NCI-H1105 (cell line): ENCODE measurements at places on chromosomes 11 and 22.

DNA sequence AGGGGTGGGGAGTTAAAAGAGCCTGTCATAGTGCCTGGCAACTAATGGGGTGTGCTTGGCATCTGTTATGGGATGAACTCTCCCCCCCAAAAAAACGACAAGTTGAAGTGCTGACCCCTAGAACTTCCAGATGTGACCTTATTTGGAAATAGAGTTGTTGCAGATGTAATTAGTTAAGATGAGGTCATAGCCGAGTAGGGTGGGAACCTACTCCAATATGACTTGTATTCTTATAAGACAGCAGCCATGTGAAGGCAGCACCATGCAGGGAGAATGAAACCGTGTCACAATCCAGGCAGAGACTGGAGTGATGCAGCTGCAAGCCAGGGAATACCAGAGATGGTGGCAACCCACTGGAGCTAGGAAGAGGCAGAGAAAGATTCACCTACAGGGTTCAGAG, 394.5 kb downstream of the TENM4 start:
- no peak for DNase-seq

- DNase-seq = peak; percentile 64
These were observed 387.5 kb upstream of the NARS2 start for GRCh38 chr11:78961937-78962701.

DNA sequence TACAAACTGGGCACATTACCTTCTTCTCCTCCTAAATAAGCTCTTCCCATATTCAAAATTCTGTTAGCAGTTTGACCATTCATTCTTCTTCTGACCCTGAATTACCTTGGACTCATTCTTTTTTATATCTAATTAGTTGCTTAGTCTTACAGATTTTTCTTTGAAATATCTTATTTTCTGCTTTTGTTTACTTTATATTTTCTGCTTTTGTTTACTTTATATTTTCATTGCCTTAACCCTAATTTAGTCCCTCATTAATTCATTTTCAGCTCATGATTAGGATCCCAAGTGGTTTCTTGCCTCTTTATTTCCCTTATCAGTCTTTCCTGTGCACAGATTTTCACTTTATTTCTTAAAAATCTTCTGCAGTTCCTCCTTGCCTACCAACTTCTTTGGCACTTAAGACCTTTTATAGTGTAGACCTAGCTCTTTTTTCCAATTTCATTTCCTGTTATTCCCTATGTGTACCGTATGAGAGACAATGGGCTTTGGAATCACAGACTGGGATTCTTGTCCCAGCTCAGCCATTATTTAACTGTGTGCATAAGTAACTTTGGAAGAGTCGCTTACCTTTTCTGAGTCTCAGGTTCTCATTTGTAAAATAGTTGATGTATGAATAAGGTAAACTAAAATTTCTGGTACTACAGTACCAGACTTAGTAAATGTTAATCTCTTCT, 39.2 kb downstream of the SIK2 start:
- DNase-seq = no peak

DNA sequence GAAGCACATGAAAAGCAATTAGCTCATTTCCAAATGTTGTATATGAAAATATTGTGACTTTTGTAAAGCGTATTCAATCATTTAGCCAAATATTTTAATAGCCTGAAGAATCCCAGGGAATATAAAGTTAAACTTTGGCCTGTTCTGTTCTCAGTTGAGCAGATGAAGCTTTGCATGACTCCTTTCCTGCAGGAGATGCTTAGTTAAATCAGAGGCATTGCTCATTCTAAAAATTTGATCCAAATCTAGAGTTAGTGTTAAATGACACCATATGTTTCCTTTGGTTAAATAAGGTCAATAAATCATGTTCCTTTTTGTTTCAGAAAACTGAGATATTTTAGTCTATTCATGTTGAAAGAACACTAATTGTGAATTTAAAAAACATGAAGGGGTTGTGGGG, 51.2 kb upstream of the BIRC3 start:
- DNase-seq = no peak

- no peak for DNase-seq
These were observed 14.0 kb downstream of the EP300 start for GRCh38 chr22:41106122-41106968.

- no peak for DNase-seq
These were observed 873 bp downstream of the GPHA2 start for GRCh38 chr11:64934682-64935358.

DNA sequence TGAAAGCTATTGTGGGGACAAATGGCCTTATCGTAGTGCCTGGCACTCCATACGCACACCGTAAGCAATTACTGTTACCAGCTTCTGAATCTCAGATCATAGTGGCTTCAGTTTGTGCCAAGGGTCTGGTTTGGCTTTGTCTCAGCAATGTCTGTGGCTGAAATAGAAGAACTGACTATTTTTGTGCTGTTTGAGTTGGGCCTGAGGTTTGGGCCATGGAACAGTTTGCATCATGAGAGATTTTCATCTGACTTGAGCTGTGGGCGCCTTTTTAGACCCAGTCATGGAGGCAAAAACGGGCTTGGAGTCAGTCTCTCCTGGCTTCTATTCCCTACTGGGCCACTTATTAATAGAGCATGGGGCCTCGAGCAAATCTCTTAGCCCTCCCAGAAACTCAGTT, 121.1 kb upstream of the CRYBB3 start:
- DNase-seq = no peak

DNA sequence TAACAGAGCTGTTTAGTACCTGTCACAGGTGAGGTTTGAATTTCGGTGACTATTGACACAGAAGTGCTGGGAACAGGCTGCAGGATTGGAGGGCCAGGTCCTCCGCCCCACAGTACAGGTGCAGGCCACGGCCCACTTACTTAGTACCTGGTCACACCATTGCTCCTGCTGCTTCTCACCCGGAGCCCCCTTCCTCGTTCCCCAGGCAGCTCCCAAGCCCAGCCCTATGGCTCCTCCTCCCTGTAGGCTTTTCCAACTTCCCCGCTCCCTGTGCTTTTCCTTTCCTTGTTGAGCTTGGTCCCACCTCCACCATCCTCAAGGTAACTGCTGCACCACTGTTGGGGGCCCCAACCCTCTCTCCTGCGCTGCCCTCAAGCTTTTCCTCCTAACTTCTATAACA, 27.9 kb upstream of the ANO1 start:
- DNase-seq = no peak

DNA sequence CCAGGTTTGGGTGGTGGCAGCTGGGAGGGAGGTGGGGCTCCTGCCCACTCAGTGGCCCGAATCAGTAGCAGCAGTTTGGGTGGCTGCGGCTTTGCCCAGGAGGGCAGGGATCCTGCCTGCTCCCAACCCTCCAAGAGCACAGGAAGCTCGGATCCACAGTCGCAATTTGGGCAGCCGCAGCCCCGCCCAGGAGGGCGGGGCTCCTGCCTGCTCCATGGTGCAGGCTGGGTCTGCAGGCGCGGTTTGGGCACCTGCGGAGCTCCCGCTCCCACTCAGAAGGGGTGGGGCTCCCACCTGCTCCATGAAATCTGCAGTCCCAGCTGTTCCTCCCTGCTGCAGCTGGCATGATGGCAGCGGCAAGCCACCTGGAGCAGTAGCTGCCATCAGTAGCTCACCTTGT, 38.1 kb upstream of the CALCB start:
- no peak for DNase-seq

DNA sequence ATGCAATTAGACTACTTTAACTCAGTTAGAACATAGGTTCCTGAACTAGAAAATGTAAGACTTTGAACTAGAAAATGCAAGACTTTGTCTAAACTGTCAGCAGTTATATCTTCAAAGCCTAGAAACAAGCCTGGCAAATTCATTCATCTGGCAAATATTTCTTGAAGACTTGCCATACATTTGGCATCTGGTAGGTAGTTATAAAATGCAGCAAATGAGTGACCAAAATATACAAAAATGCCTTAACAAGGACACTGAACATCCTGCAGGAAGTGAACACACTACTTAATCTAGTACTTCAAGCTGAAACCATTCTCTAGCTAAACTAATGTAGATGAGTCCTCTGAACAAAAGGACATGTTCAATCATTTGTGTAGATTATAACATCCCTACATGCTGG, 84.7 kb upstream of the SCUBE2 start:
- DNase-seq = no peak

DNA sequence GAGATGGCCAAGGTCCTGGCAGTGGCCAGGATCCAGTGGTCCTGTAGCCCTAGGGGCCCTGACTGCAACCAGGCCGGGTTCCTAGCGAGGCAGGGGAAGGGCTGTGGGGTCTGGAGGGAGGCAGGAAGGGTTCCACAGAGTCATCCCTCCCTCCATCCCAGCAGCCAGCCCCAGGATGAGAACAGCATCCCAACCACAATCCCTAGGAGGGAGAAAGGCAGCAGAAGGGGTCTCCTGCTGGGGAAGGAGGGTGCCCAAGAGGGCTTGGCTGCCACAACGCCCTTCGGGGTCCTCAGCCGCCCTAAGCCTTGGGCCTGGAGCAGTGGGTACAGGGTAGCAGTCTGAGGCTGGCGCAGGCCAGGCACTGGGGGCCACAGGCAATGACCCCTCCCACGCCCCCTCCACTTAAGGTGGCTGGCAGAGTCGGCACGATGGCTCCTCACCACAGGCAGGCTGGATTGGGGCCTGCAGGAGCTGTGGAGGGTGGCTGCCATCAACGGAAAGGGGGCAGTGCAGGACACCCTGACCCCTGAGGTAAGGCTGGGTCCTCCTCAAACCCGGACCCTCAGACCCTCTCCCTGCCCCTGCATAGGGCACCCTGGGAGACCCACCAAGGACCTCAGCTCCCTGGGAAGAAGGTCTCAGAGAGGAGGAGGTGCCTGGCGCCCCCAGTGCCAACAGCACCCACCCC, 7.2 kb downstream of the SLC22A12 start:
- DNase-seq = no peak

DNA sequence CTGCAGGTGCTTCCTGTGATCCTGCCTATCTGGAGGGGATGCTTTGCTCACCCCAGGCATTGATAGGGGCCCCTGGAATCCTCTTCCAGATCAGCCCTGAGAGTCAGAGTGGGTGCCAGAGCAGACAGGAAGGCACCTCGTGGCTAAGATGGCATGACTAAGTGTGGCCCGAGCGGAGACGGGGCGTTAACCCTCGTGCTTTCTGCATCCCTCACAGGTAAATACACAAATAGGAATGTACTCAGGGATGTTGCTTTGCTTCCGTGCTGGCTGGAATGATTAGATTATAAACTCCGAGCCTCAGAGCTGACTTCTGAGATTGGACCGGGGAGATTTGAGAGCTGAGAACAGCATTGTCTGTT, 312.7 kb upstream of the B3GAT1 start:
- DNase-seq = no peak

DNA sequence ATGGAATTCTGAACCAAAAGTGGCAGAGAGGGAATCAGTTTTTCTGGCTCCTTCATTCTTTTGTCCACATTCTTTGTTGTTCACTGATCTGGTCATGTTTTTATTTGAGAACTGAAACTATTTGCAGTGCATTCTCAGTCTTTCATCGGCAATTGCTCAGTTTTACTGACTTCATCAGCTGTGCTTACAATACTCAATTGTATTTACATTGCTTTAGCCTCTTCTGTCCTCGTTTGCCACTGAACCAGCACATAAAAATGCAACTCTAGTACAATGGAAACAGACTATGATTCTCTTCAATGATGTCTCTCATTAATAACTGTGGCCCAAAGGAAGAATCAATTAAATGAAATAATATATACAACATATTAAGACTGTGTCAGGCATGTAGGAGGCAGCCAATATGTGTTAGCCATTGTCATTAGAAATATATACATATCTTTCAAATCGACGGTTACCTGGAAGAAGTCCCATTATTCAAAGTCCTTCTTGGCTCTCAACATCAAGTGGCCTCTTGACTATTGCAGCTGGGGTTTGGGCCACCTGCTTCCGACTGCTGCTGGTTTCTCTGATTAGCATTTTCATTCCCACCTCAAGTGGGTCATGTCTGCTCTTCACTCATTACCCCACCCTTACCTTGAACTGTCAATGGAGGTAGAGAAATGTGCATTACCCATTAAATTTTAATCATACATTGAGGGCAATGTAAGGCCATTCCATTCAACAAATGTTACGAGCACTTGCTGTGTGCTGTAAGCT, 600.1 kb downstream of the INSC start:
- peak; percentile 97 for DNase-seq

DNA sequence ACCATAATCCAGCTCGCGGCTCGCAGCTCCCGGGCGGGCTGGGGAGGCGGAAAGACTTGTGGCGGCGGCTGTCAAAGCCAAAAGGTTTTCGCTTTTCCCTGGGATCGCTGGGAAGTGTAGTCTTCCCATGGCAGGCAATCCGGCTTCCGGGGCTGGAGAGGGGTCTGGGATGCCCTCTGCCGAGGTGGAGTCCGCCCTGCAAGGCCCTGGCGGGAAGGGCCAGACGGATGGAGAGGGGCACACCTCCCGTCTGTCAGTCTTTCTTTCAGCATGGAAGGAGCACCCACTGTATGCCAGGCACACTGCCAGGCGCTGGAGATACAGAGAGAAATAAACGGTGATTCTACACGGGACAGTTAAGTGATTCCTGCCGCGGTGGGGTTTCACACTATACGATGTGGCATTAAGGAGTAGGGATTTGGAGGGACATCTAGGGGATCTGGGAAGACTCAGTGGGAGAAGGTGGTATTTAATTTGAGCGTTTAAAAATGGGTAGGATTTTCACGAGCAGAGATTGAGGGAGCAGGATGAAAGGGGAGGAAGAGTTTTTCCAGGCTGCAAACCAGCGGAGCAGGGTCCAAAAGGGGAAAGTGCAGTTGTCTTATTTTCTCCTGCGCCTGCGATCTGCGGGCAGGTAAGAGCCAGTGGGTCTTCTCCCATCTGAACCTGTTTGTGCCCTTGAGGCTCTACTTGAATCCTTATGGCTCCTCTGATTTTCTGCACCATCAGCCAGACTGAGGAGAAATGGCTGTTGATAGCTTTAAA, at the start of gene BACE1:
Gene BACE1, minus strand, starts transcription at position 60 of the 765 bp plus-strand sequence. CDS start 461 bp downstream, outside the sequence.
- peak; percentile 74 for DNase-seq

DNA sequence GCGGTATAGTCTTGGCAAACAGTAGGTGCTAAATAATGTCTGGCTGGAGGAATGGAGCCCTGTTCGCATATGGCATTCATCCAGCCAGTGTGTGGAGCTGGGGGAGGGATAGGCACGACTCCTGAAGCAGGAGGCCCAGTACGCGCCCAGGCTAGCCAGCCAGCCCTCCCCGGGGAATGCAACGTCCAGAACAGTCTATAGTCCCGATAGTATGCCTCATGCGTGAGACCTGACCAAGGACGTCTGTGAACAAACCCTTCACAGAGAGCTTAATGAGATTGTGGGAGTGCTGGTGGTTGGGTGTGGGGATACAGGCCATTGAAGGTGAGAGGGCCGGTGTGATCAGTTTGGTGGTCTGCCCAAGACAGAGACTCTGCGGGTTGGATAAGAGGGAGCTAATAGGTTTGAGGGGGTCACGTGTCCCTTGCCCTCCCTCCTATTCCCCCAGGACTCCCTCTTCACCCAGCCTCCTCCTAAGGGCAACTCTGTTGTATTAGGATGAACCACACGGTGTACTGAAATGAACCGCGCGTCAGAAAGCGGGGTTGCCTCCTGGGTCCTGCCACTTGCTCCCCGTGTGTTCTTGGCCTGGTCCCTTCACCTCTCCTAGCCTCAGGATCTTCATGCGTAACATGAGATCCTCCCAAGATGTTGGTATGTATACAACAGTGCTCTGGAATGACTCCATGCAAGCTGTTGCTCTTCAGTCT, 987 bp upstream of the GRIK4 start:
- DNase-seq = no peak

- no peak for DNase-seq
These were observed 117.8 kb downstream of the C11orf91 start for GRCh38 chr11:33582636-33583325.

GRCh38 chr11:119709638-119710346, 19.2 kb downstream of the NECTIN1 start:
- peak; percentile 66 for DNase-seq
